Stromal cell of bone marrow (primary cell): ENCODE measurements at places on chromosomes 1 and 21.

GRCh38 chr1:48740621-48741020, 36.1 kb downstream of the BEND5 start:
- DNase-seq = no peak

DNA sequence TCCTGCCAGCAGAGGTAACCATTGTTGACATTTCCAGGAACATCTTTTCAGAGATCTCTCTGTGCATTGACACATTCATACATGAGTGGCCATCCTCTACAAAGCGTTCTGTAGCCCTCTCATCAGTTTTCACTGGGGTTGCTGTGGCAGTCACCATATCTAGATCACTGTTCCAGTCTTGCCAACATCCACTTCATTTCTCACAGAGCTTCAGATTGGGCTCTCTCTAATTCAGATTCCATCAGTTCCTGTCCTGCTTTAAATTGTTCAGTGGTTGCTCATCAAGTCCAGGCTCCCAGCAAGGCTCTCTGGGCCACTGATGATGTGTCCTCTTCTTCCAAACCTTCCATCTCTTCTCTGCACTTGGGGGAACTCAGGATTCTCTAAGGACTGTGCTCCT, 173.7 kb downstream of the KCNJ6 start:
- DNase-seq = no peak

DNA sequence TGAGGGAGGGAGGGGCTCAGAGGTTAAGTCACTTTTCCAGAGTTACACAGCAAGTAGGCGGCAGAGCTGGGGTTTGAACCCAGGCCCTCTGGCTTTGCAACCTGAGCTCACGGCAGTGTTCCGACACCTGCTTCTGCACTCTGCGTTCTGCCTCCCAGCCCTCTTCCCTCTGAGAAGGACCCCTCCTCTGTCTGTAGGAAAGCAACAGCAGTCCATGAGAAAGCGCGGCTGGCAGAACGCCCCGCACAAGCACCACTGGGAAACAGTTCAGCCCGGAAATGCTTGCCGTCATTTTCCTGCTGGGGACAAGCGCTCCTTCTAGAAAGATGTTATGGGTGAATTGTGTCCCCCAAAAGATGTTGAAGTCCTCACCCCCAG, 241.1 kb downstream of the NPHP4 start:
- DNase-seq = no peak

- DNase-seq = no peak
Observed at GRCh38 chr1:155860970-155861510, 1.7 kb downstream of the SYT11 start.

DNA sequence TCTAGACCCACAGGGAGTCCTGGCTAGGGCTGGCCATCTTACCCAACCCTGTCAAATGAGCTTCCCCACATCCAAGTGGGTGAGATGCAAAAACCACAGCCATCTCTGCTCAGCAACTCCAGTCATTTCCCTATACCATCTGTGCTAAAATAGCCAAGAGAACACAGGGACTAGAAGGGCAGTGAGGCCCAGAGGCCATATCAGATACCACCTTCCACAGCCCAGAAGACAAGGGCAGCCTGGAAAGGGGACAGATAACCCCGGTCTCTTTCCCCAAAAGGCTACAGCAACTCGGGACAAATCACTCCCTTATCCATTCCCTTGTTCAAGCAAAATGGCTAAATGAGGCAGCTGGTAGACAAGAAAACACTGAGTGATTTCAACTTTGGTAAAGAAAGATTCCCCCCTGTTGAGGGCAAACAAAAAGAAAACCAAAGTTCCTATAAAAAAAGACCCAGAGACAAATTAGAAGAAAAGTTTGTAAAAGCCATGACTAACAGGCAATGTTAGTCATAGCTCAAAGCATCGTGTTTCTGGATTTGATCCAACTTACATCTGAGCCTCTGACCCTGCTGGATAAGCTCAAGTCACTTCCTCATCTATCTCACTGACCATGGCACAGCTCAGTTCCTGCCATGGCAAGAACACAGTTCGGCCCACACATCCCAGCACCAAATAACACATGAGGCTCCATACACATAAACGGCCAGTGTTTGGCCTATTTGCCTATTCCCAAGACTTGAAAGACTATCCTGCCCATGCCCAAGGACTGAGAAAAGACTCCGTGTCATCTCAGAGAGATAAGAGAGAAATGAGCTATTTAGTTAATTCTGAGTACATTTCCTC, 3.1 kb downstream of the LAMB3 start:
- peak; percentile 93 for DNase-seq

GRCh38 chr1:6262555-6263420, 1.9 kb upstream of the GPR153 start:
- no peak for DNase-seq

DNA sequence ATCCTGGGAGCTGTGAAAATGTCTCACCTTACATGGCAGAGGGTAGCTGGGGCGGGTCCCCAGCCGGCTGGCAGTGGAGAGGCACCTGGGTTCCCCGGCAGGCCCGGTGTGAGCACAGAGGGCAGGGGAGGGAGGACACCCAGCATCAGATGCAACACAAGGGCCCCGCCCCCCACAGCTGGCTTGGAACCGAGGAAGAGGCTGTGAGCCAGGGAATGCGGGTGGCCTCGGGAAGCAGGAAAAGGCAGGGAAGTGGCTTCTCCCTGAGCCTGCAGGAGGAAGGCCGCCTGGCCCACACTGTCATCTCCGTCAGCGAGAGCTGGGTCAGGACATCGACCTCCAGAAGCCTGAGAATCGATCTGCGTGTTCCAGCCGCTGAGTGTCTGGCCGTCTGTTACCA, 87.3 kb downstream of the SIK1 start:
- no peak for DNase-seq

- no peak for DNase-seq
Observed at GRCh38 chr1:59686170-59686569, 128.6 kb upstream of the HOOK1 start.

DNA sequence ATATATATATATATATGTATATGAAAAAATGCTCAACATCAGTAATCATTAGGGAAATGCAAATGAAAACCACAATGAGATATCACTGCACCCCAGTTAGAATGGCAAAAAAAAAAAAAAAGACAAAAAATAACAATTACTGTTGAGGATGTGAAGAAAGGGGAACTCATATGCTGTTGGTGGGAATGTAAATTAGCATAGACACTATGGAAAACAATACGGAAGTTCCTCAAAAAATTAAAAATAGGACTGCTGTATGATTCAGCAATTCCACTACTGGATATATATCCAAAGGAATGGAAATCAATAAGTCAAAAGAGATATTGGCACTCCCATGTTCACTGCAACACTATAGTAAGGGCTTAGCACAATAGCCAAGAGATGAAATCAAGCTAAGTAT, 41.5 kb upstream of the CTBS start:
- DNase-seq = no peak

- no peak for DNase-seq
Observed at GRCh38 chr1:165914136-165914798, 86.9 kb downstream of the UCK2 start.

DNA sequence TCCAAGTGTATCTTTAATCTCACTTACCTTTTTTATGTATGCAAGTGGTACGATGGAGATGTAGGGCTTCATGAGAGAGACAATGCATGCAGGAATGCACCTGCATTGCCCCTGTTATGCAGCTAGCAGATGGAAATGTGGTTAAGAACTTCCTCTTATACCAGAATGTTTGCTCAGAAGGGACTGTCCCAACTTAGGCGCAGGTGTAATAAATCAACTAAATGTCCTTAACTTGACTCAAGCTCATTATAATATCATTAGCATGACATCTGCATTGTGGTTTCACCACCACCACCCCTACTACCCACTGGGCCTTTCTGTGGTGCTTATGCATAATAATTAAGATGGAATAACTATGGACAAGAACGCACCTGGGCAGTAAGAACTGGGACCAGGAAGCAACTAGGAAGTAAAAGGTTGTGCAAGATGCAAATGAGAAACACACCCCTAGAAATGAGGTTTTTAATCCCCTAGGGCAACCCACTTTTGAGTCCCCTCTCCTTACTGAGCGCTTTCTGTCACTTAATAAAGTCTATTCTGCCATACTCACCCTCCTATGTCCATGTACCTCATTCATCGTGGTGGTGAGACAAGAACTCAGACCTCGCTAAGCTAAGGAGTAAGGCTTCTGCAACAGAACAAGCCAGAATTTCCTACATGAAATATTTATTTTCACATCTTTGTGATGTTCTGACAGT, 1103.3 kb upstream of the B3GALT2 start:
- no peak for DNase-seq

DNA sequence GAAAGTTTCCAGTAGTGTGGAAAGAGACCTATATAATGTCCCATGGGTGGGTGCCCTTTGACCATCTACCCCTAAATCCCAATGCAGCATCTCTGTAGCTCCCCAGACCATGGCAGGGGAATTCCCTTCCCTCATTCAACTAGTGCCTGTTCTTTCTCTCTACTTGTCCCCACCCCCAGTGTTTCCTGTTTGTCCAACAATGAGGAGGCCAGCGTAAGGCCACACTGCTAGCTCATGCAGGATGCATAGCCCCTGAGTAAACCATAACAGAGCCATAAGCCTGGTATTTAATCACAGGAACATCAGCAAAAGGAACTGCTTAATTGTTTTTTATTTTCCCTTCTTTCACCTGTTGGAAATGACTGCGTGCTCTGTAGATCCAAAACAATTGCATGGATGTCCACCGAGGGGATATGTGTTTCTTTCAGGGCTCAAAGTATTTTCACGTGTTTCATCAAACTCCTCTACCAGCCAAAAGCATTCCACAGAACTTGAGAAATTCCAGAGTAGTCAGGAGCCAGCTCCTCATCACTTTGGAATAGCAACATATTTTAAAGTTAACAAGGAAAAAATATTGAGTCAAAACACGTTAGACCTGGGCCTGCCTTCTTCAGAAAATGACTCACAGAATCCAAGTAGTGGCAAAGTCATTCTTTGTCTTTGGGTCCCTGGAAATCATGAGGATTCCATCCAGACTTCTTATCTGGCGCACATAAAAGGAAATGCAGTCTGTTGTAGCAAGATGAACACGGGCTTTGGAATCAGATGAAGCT, 162.5 kb upstream of the SGIP1 start:
- no peak for DNase-seq

DNA sequence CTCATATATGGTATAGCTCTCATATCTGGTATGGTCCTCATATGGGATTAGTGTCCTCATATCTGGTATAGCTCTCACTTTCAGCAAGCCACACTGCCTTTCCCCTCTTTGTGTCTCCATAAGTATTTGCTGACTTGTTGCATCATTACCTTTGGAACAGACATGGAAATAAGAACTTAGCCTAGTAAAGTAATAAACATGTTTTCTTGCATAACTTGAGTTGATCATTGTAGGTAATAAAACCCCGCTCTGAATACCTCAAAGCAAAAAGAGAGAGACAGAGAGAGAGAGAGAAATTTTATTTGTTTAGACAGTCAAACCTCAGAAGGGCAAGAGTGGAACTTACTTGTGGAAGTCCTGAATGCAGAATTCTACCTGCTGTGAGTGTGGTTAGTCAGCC, 170.3 kb downstream of the GREM2 start:
- DNase-seq = no peak

GRCh38 chr1:23796466-23797271, 3.9 kb downstream of the GALE start:
- DNase-seq = no peak

DNA sequence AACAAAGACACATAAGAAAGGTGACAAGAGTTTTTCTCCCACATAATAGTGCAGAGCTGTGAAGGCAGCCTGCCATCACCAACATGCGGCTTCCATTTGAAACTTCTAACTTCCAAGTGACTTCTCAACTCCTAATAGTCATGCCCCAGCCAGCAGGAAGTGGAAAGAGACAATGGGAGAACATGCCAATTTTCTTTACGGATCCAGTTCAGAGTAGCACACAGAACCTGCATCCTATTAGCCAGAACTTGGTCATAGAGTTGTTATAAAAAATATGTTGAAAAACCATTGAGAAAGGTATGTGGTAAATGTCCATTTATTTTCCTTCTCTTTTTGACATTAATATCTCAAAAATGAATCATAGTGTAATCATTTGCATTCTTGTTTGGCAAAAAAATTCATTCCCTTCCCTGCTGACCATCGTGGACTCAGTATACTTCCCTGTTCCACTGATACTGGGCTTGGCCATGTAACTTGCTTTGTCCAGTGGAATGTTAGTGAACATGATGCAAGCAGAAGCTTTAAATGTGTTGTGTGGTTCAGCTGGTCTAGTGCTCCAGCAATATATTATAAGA, 197.4 kb downstream of the SEC16B start:
- DNase-seq = no peak

- DNase-seq = no peak
Observed at GRCh38 chr1:205719762-205720161, 30.2 kb downstream of the NUCKS1 start.

DNA sequence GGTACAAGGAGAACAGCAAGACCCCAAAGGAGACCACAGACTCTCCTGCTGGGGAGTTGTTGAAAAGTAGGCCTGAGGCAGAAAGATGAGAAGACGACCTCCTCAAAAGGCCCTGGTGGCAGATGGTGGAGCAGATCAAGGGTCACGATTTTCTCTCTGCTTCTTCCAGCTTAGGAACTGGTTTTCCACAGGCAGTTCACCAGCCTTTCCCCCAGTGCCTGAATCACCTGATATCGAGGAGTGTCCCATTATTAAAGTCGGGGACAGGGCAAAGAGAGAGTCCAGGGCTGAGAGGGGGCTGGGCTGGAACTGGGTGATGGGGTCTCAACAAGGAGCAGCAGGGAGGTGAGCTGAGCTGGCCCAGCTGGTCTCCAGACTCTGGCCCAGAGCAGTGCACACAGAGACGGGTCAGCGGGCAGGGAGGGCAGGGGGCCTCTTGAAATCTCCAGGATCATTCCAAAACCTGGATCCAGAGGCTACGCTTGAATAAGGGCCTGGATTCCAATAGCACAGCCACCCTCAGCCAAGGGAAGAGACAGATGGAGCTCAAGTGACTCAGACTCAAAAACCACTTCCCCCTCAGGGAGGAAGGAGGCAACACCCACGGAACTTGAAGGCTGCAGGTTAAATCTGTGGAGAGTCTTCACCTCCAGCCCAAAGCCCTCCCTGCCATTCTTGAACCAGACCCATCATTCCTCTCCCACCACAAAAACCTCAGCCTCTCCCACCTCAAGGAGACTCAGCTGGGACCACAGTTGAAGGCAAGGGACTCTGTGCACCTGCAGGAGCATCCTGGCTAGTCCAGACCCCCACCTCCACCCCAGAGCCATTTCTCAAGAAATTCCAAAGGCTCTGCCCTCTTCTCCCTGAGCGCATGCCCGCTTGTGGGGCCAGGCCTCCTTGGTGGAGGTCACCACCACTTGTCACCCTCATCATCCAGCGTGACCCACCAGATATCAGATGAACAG, at the start of gene S100A5:
Gene S100A5, minus strand, starts transcription at position 541 of the 968 bp plus-strand sequence. CDS start 743 bp downstream, outside the sequence.
- no peak for DNase-seq

DNA sequence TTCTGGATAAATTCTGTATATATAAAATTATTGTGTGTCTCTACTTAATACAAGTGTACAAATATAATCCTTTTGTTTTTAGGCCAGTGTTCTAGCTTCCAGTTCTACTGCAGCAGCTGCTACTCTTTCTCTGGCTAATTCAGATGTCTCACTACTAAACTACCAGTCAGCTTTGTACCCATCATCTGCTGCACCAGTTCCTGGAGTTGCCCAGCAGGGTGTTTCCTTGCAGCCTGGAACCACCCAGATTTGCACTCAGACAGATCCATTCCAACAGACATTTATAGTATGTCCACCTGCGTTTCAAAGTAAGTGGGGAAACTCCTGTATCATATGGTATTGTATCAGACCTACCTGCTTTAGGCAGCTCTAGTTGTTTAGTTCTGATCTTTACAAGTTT, 21.3 kb upstream of the OLFML3 start:
- DNase-seq = no peak
